Ecto neural progenitor cell (in vitro differentiated cells): ENCODE measurements at places on chromosomes 1 and 21.

GRCh38 chr1:198449261-198449660 is 91.2 kb downstream of the ATP6V1G3 start:
- no peak for DNase-seq

DNA sequence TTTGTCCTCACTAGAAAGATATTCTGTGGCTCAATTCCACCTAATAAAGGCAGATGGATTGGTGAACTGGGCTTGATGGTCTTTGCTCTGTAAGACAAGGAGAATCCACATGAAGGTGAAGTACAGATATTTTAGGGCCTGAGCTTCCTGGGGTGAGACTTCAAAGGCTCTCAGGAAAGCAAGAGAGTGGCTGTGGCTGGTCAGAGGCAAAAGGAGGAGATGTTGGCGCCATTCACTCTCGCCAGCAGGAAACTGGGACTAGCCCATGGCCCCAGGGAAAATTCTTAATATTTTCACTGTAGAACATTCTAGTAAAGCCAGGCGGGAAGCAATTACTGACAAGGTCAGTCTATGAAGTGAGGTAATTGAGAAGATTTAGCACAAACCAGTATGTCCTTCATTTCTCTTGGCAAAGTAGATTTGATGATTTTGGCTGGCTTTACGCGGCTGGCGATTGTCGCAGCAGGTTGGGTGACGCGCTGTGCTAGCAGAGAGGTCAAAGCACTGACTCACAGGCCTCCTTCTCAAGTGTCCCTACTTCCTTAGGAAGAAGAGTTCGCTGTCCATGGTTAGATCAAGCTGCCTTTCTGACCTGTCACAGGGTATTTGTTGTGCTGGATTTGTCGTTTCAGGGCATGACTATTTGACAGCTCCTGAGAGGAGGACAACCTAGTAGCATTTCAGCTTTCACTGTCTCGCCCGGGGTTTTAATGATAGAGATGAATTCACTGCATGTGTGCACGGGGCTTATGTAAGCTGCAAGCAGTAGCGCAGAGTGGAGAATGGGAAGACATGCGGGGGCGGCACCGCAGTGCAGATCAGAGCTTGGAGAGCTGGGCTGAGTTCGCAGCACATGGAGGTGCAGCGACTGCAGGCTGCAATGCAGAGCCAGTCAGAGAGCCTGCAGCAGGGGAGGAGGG is 32.7 kb downstream of the XCL1 start:
- peak; percentile 53 for DNase-seq

- no peak for DNase-seq
Observed at GRCh38 chr1:218166268-218166945, 118.7 kb upstream of the RRP15 start.

DNA sequence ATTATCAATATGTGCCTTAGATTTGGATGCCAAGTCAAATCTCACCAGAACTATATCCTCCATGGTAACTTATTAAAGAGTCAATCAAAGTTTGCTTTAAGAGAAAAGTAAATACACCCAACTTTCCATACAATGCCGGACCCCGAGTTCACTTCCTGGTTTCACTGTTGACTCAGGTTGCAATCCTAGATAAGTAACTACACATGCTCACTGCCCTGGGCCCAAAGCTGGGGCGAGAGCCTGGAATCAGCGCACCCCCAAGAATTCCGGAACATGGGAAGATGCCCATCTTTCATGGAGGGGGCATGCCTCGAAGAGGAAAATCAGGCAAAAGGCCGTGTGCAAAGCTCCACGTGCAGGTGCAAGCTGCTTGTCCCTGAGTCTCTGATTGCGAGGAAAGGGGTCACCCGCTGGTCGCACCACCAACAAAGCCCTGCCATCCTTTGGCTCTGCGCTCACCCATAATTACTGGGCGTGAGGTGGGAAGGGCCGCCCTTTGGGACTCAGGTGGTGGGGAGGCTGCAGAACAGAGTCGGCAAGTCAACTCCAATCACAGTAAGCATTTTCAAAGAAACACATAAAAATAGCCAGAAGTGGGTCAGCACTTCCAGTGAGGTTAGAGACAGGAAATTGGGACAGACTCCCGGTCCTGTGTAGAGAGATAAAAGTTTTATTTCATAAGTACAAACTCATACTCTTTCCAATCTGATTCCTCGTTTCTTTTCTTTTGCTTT is 167.7 kb downstream of the TOMM20 start:
- peak; percentile 42 for DNase-seq

DNA sequence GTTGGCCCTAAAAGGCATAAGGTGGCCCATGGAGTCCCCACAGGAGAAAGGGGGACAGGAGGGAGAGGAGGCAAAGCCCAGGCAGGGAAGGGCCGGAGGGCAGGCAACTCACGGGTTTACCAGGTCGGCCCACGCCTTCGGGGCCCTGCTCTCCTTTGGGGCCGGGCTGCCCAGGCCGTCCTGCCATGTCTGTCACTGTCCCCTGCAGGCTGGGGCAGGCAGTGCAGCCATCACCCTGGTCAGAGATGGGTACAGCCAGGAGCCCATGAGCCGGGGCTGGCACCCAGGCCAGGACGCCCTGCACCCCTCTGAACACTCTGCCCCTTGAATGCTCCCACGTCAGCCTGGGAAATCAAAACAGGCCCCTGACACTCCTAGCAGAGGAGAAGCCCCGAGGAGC is 19.8 kb downstream of the COL16A1 start:
- no peak for DNase-seq

DNA sequence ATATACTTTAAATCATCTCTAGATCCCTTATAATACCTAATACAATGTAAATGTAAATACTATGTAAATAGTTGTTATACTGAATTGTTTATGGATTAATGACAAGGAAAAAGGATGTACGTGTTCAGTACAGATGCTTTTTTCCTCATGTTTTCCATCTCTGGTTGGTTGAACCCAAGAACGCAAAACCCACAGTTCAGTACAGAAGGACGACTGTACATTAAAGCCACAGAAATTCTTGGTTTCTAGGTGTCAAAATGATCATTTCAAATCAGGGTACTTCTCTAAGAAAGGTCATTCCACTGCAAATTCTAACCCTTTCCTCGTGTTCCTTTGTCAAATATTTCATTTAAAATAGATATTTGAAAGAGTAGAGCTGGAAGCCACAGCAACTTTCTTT is 158.1 kb downstream of the VAV3 start:
- DNase-seq = no peak

DNA sequence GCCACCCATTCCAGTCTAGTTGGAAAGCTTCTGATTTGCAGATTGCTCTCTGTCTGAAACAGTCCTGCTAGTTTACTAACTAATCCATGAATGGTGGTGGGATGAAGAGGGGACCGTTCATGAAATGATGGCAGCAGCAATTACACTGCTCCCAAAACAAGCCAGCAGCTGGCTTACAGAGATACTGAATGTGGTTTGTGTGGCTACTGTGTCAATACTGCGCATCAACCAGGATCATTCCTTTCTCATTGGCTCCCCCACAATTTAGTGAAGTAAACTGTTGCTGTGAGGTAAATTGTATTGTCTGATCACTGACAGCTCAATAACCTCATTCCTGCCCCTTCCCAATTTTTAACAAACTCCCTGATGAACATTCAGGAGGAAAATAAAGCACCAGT is 191.3 kb upstream of the LMO4 start:
- no peak for DNase-seq

- no peak for DNase-seq
Observed at GRCh38 chr1:22529901-22530621, 33.2 kb upstream of the EPHA8 start.

DNA sequence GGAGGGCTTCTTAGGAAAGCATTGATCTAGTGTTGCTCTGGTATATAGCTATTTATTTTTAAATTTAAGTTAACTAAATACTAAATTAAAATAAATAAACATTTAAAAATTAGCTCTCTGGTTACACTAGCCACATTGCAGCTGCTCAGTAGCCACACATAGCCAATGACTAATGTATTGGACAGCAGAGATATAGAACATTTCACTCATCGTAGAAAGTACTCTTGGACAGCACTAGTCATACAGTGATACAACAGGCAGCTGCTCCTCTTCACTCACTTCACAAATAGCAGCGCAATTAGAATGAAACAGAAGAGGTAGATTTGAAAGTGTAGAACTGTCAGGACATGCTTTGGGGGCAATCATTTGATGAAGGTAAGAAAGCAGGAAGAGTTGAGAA is 245.4 kb downstream of the PBX1 start:
- no peak for DNase-seq

- no peak for DNase-seq
Observed at GRCh38 chr1:56206391-56206790, 373.0 kb downstream of the PLPP3 start.

DNA sequence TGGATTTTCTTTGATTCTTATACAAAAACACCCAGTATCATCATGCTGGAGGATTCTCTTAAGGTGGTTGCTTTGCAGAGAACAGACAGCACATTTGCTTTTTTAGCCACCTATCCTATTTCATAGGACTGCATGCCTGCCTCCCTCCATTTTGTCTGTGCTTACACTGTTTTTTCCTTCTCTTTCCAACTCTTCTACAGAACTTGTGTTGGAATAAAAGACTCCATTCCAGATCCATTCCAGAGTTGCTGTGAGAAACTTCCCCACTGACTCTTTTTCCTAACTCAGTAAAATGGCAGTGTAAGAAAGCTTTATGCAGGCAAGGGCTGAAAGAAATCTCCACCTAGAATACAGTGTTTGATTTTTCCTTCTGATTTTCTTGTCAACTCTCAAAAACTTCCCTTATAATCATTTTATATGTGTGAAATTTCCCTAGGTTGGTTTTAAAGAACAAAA is 5.2 kb upstream of the ARID1A start:
- DNase-seq = no peak

DNA sequence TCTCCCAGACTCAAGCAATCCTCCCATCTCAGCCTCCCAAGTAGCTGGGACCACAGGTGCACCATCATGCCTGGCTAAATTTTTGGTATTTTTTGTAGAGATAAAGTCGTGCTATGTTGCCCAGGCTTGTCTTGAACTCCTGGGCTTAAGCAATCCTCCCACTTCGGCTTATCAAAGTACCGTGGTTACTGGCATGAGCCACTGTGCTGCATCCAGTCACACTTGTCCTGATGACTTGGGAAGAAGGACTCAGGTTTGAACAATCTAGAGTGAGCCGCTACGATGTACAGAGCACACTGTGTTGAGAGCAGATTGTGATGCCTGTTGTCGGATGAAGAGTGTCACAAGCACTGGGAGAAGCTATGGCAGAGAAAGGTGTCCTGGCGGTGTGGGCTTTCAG is 27.2 kb downstream of the RNF187 start:
- DNase-seq = no peak

DNA sequence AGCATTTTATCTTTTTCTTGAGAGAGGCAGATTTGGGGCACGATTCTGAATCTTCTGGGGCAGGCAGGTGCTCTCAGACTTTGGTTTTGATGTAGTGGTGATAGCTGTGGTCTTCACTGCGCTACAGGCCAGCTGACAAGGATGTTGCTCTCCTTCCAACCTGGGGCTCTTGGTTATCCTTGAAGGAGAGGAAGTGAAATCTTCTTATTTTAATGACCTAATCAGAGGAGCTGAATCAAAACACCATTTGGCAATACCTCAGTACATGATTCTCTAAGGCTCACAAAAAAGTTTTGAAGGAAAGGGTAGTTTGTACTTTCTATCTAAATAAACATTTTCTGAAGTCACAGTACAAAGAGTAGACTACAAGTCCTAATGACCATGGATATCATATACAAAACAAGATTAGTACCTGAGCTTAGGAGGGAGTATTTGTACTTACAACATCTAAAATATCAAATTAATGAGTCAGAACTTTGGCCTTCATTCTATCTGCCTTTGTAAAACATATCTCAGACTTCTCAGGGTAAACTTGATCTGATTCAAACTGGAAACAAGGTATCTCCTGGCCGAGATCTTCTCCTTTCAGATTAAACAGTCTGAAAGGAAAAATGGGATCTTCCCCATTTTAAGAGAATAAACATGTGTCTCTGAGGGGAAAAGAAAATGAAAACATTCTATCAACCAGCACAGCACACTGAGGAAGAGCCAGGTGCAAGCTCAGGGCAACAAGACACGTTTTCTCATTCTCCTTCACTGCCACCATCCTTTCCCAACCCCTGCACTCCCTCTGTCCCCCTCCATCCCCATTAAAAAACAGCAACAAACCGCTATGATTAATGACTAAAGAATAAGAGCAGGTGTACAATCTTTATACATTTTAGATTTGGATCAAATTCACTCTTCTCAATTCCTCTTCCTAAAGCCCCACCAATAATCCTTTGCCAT is 69.2 kb downstream of the SH3GLB1 start:
- DNase-seq = no peak

DNA sequence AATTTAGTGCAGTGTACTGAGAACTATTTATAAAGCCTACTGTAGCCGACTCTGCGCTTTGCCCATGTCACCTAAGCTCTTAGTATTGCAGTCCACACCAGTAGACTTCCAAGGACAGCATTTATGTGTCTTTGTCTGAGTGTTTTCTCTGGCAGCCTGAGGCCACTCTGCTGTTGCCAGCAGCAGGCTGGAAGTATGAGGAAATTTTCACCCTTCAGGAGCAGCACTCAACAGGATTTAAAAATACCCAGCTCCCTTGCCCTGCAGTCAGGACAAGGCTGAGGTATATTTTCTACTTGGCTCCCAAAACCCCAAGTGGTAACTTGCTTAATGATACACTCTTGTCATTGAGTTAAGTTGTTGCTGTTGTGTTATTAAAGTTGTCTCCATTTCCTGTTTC is 230.1 kb downstream of the SRGAP2C start:
- no peak for DNase-seq

- DNase-seq = no peak
Observed at GRCh38 chr1:200776949-200777348, 38.3 kb downstream of the CAMSAP2 start.

DNA sequence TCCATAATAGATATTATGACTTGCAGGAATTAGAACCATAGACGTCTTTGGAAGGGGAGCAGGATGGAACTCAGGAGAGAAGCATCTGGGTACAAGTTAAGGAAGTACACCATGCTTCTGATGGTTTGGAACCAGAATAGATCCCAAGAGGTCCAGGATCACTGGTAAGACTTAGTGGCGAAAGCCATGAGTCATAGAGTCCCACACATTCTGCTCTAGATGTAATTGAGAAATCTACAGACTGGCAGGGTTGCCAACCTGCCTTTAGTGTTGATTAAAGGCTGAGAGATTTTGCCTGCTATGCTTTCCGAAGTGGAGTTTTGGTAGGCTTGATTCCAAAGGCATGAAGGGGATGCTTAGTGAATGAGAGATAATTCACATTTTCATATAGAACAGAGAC is 57.1 kb upstream of the C1orf87 start:
- DNase-seq = no peak

DNA sequence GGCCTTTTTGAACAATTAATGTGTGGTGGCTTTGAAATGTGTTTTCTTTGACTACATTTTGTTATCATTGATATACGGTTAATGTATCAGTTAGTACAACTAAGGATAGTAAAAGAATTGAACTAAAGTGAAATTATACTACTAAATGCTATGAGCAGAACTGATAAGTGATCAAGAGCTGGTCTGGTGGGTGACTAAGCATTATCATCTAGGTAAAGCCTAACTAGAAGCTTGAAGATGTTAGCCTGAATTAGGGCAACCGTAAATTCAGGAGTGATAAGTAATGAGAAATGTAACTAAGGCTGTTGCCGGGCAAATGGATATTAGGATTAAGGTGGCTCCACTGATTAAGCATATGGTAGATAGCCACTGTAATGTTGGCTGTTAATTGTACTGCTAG is 16.0 kb upstream of the GCLM start:
- no peak for DNase-seq
